ENCODE measurements at places on chromosomes 2 and 18. TPM values are rescaled to one million over a fixed set of nuclear protein-coding genes. Genes with fewer than 3 reads are reported as not detected.

DNA sequence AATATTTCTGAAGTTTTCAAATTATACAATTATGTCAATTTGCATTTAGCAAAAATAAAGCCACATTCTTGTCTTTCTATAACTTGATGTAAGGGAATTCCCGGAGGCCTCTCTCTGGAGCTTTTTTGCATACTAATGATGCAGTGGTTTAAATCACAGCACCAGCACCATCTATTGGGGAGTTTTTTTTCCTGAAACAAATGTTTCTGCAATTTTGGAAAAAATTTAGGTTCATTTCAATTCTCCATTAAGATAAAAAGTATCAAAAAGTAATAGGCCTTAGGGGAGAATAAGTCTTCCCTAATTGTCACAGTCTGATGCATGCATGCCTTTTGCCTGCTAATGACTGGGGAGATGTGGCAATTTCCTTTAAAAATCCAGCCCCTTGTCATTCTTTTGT is 13.5 kb downstream of the CBLN2 start:
- DNase-seq = no peak

DNA sequence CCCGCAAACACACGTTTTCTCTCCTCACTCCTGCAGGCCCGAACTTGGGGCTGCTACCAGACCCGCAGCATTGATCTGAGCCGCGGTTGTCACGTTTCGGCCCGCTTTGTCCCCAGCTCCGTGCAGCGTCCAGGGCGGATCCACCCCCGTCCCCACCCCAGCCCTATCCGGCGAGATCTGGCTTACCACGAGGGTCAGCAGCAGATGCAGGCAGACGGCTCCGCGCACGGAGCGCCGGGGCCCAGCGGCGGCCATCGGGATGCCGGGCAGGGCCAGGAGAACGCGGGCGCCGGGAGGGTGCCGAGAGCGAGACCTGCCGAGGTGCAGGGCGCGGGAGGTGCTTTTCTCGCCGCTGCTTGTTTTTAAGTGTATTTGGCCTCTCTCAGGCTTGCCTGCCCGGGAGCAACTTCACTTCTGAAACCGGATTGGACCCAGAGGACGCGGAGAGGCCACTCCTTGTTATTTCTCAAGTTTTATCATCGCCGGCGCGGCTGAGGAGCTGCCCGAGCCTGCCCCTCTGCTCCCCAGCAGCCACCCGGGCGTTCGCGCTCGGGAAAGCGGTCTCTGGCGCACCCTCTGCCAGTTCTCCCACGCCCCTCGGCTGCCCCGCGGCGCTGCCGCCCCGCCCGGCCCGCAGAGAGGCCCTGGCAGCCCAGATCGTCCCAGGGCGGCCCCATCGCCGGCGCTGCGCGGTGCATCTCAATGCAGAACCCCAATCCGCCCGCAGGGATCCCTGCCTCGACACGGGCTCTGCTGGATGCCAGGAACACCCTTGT is at the start of gene DSC3:
Gene DSC3 (minus strand): TSS at position 337 of the 776 bp plus-strand sequence. CDS start 82 bp downstream, at position 255.
- DNase-seq = peak; percentile 54

- no peak for DNase-seq
These were observed 45.0 kb downstream of the SLC38A11 start for GRCh38 chr2:164910101-164910899.

- no peak for DNase-seq
These were observed 161.7 kb downstream of the SP3 start for GRCh38 chr2:173803449-173803848.

GRCh38 chr18:9987345-9987744 is 73.5 kb downstream of the VAPA start:
- DNase-seq = no peak

DNA sequence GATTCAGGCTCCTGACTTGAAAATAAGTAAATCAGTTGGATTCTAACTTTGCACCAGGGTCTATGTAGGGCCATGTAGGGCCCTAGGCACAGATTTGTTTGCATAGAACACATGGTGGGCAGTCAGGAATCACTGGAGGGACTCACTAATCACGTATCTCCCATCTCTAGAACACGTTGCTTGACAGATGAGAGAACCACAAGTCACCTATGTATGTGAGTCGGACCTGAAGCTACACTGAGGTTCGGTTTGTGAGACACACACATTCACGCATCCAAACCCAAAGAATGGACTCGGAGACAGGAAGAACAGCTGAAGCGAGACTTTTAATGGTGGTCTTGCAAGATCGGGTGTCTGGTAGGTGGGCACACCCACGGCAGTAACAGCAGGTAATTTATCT is 157.0 kb downstream of the ZNF516 start:
- DNase-seq = no peak

GRCh38 chr2:122734766-122735424 is 979.4 kb downstream of the TSN start:
- DNase-seq = peak; percentile 15

DNA sequence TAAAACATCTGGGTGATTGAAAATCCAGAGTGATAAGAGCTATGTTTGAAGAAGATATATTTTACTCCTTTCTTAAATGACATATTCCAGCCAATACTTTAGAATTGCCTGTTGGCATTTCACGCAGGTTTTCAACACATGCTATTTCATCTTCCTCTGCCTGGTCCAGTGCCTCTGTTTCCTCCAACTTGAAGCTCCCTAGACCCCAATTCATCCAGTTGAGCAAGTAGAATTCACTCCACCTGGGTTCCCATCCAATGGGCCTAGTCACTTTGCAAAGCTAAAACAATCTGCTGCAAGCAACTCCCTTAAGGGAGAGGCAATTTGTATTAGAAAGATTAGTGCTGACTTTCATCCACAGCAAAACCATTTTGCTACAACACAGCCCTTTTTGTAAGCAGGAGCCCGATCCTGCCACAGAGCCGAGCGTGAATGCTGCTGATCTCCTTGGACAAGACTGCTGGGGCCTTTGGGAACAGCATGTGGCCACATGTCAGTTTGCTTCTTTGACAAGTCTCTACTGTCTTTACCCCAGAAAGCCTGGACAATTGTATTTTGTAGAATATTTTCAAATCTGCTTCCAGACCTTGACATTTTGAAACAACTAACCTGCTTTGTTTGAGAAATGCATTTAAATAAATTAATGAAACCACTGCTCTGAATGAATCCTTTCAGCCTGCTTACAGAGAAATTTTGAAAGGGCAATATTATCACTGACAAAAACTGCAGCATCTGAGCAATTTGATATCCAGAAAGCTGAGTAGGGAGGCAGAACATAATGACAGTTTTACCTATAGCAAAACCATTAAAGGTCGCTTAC is 259.1 kb downstream of the TDRD15 start:
- peak; percentile 66 for DNase-seq

DNA sequence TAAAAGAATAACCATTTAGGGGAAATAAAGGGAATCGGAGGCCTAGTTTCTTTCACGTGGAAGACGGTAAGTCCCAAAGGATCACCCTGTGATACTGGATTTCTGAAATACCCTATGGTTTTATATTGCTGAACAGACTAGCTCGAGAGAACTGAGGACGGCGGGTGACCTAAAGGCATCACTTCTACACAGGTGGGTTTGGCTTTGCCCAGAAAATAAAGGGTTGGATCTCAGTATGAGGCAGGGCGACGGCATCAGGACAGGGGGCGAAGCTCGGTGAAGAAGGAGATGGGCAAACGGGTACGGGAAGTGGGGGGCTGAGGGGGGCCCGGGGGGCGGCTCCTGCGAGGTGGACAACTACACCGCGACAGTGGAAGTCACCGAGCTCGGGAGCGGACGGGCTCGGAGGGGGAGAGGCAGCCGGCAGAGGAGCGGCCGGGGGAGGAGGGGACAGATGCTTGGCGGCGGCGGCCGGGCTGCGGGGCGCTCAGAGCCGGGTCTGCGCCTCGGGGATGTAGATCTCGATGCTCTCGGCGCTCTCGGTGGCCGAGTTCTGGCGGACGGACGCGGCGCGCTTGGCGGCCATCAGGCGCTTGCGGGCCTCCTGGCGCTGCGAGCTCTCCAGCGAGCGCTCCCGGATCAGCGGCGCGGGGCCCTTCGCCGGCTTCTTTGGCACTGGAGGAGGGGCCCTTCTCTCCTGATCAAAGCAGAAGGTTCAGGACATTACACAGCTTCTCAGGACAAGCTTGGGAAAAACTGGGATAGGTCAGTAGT is 48.9 kb downstream of the TGIF1 start:
- DNase-seq = peak; percentile 64

GRCh38 chr2:68044099-68044498 is 18.7 kb downstream of the C1D start:
- no peak for DNase-seq

DNA sequence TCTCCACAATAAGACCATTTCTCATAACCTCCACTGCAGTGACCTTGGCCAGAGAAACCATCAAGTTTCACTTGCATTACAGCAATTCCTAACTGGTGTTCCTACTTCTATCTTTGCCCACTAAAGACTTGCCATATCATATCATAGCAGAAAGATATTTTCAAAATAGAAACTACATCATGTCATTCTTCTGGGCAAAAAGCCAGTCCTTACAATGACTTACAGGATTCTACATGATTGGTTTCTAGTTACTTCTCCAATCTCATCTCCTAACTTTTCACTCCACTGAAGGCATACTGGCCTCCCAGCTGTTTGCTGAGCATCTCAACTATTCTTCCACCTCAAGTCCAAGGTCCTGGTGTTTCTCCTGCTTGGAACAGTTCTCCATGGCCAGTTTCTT is 151.4 kb downstream of the HNMT start:
- peak; percentile 52 for DNase-seq

- peak; percentile 63 for DNase-seq
These were observed 67.5 kb downstream of the CDH20 start for GRCh38 chr18:61400716-61401115.

DNA sequence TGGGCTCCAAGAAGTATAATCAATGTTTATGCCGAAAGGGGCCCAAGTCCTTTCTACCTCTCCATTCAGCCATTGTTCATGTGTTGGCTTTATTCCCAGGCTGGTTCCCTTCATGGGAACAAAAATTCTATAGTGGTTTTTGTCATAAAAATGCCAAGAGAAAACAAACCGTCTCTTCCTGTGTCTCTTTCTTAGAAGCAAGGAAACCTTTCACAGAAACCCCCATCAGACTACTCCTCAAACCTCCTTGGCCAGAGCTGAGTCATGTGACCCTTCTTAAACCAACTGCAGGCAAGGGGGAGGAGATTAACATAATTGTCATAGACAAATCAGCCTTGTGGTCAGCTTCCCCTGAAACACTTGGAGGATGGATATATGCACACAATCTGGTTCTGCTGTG is 75.1 kb upstream of the TANK start:
- DNase-seq = no peak

- DNase-seq = peak; percentile 89
These were observed 19.1 kb downstream of the KCNE4 start for GRCh38 chr2:223071139-223071538.

GRCh38 chr2:112751451-112752197 is 12.8 kb downstream of the CKAP2L start:
- DNase-seq = no peak

GRCh38 chr2:45910473-45911060 is 259.1 kb downstream of the PRKCE start:
- no peak for DNase-seq

- peak; percentile 62 for DNase-seq
These were observed 82.6 kb upstream of the CYP1B1 start for GRCh38 chr2:38158378-38159118.

DNA sequence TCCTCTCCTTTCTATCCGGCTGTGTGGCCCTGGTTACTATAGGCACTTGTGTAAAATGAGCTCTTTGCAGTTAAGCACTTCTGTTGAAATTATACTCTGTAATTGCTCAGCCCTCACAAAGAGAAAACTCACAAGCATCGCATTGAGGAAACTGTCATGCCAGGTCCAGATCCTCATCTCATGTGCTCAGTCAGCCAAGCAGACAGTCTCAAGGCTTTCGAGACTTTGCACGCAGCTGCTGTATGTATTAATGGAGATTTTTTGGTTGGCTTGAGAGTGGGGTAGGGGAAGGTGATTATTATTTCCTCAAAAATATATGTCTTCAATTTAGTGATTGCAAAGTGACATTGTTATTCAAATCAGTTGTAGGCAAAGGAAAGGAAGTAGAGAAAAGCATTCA is 33.0 kb upstream of the PHLPP1 start:
- DNase-seq = no peak

- no peak for DNase-seq
These were observed 35.0 kb downstream of the SLC3A1 start for GRCh38 chr2:44310287-44310686.

GRCh38 chr18:23416298-23416697 is 36.8 kb upstream of the RIOK3 start:
- DNase-seq = peak; percentile 32

- peak; percentile 35 for DNase-seq
These were observed 102.9 kb upstream of the EPB41L3 start for GRCh38 chr18:5646739-5647138.

- no peak for DNase-seq
These were observed 350.1 kb upstream of the SMIM21 start for GRCh38 chr18:75777630-75778029.

- DNase-seq = no peak
These were observed 231.2 kb upstream of the RAB6C start for GRCh38 chr2:129748250-129748649.

DNA sequence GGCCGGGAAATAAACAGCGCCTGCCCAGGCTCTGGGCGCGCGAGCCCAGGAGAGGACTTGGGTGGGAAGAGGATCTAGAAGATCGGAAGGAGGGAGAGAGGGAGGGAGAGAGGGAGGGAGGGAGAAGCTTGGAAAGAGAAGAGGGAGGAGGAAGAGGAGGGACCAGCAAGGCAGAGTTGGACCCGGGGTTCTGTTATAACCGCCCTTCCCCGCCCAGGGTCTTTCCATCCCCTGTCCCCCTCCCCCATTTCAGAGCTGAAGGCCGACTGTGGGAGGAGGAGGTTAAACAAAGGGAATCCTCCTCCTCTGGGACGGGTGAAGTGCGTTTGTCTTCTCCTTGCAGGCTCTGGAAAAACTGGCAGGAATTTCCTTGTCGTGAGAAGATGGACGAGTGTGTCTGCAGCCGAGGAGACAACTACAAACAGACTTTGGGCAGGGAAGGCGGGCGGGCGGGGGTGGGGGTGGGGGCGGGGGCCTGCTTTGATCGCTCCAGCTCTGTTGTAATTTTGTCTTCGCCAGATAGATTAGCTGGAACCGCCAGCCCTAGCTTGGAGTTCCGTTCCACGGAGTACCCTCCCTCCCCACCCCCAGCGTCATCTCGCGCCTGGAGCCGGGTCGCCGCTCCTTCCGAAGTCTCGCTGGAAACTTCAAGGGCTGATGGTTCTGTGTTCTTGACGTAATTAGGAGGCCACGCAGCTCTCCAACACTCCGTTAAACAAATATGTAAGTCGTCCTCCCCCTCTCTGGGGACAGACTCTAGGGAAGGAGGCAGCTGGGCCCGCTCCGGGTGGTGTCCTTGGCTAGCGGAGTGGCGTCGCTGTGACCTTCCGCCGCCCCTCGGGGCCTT is 6.4 kb upstream of the SP9 start:
- DNase-seq = peak; percentile 48

GRCh38 chr2:110097506-110098220 is 18.0 kb downstream of the MALL start:
- DNase-seq = no peak

The SMARCAL1 gene
- polyA plus RNA-seq = 17.8 TPM

The GYPC gene
- polyA plus RNA-seq = 101 TPM

The TIGD1 gene
- polyA plus RNA-seq = 5.7 TPM

The TEX44 gene
- not detected for polyA plus RNA-seq

The ARMC9 gene
- polyA plus RNA-seq = 5.2 TPM

The COL4A3 gene
- polyA plus RNA-seq = not detected

The GALR1 gene
- 0.05 TPM for polyA plus RNA-seq

The NPAS2 gene
- polyA plus RNA-seq = 8.5 TPM

The PROC gene
- 0.71 TPM for polyA plus RNA-seq

The VIT gene
- polyA plus RNA-seq = 5.0 TPM

The RAD51AP2 gene
- polyA plus RNA-seq = 0.13 TPM

The CFC1 gene
- not detected for polyA plus RNA-seq

The RASGRP3 gene
- 28.0 TPM for polyA plus RNA-seq

Measured in muscle of leg (tissue), 16 donors.